ENCODE measurements at places on chromosomes 6 and 20.
A peak's percentile ranks its signal among the peaks of the same experiment; 100 is the strongest.

DNA sequence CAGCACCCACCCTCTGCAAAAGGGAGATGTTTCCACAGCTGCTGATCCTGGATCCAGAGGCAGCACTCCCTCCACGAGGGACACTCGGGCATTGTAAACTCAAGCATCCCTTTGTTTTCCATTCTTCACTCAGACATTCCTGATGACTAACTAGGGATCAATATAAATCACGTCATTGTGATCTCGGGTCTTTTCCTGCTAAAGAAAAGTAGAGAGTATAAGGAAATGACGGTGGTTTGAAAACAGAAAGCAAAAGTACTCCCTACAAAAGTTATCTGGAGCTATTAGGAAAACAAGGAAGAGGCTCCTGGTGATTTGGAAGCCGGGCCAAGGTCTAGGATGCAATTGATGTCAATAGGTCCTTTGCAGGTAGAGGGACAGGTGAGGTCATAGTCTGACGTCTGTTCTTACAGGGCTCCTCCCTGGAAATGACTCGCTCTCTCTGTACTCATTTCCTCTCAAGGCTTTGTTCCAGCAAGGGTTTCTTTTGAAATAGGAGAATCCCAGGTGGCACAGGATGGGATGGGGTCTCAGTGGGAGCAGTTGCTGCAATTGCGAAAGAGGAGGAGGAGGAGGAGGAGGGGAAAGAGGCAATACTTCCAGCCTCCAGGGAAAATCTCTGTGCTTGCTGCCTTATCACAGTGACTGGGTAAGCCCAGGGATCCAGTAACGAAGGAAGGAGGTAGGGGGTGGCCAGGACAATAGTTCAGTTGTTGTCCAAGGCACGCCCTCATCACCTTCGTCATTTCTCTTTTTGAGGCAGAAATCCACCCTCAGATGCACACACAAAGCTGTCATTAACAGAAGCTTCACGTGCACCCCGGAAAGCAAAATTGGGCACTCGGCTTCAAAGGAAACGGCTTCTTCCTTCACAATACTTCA is 222.8 kb downstream of the LY86 start:
- DNase-seq = peak; percentile 52

DNA sequence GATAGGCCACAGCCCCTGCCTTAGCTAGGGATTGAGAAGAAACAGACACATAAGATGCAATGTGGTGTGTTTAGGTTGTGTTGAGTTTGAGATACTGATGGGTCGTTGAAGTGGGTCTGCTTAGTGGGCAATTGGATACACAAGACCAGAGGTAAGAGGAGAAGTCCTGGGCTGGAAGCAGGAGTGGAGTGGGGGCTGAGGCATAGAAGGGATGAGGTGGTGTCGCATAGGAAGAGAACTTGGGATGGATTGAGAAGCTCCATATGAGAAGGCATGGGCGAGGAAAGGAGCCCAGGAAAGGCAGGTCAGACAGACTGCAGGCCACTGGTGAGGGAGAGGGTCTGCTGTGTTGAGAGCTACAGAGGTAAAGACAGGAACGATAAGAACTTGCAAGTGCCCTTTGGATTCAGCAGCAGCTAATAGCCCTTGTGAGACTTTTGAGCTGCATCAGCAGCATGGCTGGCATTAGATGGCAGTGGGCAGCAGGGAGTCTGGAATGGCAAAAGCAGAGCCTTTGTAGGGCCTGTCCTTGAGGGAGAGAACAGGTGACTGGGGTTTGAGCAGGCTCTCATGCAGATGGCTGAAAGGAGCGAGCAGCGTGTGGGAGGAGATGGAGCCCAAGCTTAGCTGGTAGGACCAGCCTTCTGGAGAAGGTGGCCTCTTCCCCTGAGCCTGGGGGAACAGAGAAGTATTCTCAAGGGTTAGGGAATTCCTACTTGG is 33.2 kb downstream of the PLCG1 start:
- no peak for DNase-seq

DNA sequence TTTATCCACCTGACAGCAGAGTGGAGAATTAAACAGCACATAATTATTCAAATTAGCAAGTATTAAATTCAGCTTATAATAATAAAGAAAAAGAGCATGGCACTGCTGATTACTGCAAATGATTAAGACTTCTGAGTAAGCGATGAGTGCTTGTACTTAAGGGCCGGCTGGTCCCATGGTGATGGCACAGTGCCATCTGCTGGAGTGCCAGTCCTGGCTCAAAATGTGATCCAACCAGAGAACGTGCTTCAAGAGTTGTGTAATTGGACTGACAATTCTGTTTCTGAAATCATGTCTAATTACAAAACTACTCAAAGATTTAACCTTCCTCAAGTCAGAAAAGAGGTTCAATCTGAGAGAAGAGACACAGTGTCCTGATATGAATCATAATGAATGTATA is 181.6 kb upstream of the RGS17 start:
- peak; percentile 62 for DNase-seq

- DNase-seq = peak; percentile 62
Measured at GRCh38 chr6:138521790-138522189, 22.5 kb upstream of the NHSL1 start.

DNA sequence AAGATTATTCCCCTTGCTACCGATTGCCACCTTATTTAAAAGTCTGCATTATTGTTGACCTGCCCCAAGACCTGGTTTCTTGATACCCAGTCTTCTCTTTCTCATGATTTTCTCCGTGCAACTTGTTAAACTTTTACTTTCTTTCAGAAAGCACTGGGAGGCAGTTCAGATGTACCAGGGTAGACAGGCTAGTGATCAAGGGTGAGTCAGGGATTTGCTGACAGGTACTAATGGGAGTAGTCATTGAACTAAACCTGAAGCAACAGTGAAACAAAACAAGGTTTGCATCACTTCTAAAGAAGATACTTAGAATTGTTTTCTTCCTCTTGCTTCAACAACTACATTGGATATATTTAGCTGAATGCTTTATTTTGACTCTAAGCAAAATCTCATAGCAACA is 124.4 kb downstream of the KCNQ5 start:
- DNase-seq = peak; percentile 26

GRCh38 chr6:41359617-41360313 is 24.4 kb downstream of the NCR2 start:
- DNase-seq = no peak

DNA sequence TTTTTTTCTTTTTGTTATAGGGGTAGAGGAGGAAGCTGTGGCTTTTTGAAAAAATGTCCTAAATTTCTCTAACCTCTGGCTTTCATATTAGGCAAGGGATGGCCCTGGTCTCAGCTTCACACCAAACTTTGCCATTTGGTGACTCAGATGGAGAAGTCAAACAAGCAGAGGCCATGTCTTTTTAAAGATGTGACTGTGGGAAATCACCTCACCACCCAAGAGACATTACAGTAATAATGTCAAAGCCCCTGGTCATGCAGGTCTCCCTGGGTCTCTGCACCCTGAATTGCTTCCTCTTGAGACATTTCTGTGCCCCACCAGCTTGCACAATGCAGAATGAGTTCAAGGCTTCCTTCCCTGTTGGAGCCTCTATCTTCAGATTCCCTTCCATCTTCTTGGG is 39.5 kb upstream of the ADGRF5 start:
- DNase-seq = peak; percentile 2

DNA sequence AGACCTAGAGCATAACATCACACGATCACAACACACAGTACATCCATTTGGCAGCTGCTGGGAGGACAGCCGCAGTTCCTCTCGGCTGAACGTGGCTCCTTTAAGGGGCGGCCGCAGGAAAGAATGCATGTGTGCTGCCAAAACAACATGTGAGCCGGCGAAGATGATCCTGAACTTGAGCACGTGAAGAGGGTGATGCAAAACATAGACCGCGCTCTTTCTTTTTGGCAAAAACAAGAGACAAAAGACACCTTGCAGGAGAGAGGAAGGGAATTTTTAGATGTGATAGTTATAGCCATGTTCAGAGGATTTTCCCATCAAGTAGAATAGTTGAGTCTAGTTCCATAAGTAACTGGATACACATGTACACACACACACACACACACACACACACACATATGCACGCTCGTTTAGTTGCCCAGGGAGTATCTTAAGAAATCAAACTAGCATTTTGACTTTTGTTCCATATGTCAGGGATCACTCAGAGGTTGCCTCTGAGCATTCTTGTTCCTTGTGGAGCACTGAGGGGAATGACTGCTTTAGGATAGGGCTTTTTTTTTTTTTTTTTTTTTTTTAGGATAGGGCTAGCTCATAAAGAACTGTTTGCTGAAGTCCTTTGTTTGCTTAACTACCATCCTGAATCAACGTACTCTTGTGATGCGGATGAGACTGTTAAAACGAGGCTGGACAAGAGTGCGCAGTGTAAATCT is 21.7 kb upstream of the RANBP9 start:
- DNase-seq = no peak

DNA sequence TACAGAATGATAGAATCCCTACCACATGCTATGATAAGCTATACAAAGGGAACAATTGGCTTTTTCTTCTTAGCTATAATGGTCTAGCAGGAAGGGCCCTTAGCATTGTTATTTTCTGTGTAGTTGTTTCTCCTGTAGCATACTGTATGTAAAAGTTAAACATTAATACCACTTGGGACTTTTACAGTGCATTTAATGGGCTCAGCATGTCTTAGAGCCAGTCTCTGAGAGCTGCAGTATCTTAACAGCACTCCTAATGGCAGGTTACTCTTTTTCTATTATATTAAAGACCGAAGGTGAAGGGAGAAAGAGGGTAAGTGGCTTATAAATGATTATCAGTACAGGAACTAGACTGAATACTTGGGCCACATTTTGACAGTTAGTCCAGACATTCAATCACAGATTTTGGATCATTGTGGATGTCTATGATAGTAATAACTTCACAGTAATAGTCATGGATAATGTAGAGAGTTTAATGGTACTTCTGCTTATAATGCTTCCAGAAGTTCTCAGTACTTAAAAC is 290.7 kb downstream of the PHF3 start:
- no peak for DNase-seq

- DNase-seq = no peak
Measured at GRCh38 chr6:30795549-30796293, 51.4 kb upstream of the IER3 start.

DNA sequence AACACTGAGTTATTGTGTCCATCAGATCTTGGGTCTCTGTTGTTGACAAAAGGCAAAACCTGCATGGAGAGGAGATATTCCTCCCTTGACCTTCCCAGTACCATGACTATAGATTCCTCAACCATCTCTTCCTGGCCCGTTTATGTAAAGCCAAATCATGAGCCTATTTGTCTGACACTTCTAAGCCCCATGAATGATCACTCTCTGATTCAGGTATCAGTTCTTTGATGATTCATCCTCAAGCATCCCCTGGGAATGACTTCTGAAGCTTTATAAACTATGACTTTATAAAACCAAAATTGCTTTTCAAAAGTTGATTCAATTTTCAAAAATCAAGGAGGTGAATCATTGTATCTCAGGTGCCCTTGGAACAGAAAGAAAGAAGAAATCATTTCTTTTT is 78.7 kb upstream of the LOC128125822 start:
- DNase-seq = no peak

- no peak for DNase-seq
Measured at GRCh38 chr6:144087789-144088426, 7.5 kb downstream of the SF3B5 start.

- peak; percentile 28 for DNase-seq
Measured at GRCh38 chr6:27891320-27891875, 20.8 kb downstream of the OR2B2 start.

- no peak for DNase-seq
Measured at GRCh38 chr6:113903666-113904330, 46.7 kb downstream of the MARCKS start.

- DNase-seq = no peak
Measured at GRCh38 chr6:21166754-21167153, 426.8 kb upstream of the SOX4 start.

GRCh38 chr20:6583134-6583738 is 184.2 kb upstream of the BMP2 start:
- peak; percentile 92 for DNase-seq

- DNase-seq = no peak
Measured at GRCh38 chr6:72238900-72239299, 352.6 kb downstream of the RIMS1 start.

DNA sequence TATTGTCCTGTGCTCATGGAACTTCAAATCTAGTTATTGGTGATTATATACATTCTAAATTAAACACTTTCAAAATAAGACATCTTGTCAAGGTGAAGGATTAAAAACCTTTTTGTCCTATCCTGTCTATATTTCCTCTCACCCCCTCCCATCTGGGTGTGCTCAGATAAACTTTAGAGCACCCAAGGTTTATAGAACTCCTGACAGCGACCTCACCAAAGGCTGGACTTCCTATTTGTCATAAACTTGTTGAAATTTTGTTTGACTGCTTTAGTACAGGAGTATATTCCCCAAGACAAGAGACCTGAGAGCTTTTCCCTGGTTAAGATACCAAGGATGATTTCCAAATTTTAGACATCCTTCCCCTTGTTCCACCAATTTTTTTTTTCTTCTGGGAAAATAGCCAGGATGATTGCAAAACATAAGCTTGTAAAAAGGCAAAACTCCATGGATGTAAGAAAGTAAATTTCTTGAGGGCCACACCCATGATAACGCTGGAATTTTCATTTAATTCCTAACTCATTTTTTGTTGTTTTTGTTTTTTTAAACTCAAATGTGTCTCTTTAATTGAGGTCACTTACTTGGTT is 33.0 kb downstream of the CARMIL1 start:
- DNase-seq = no peak

DNA sequence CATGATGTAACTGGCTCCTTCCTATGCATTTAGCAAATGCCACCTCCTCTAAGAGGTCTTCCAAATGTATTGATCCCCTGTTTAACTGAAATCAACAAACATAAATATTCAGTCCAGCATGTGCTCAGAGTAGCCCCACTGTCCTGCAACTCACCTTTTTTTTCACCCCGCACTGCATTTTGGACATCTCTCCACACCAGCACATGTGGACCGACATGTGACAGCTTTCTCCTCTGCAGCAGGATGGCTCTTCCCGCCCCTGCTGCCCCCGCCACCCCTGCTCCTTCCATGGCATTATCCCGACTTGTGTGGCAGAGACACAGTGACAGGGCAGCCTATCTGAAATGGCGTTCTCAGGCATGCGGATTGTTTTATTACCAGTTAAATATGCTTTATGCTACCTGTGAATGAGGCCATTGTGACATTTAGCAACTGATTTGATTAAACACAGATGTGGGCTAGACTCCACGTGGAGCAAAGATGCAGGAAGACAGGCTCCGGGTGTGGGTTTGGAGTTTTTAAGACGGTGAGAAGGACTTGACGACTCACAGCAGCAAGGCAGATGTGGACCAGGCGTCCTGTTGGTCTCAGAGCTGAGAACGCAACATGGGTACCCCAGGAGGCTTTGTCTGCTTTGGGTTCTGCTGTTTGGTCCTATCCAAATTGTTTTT is 161.2 kb downstream of the EYA2 start:
- DNase-seq = no peak

- DNase-seq = no peak
Measured at GRCh38 chr6:156280065-156280464, 497.1 kb upstream of the ARID1B start.

Measured in NB4 (cell line).